Stimulated activated CD8-positive, alpha-beta memory T cell treated with anti-CD3 and anti-CD28 coated beads, Interleukin-7, amount 100 ng/mL, for 1 hour (primary cell): ENCODE measurements at places on chromosomes 6 and 20.

GRCh38 chr6:113172531-113172966 is 684.6 kb upstream of the MARCKS start:
- no peak for DNase-seq

GRCh38 chr20:21661488-21662055 is 43.9 kb upstream of the PAX1 start:
- DNase-seq: no peak

DNA sequence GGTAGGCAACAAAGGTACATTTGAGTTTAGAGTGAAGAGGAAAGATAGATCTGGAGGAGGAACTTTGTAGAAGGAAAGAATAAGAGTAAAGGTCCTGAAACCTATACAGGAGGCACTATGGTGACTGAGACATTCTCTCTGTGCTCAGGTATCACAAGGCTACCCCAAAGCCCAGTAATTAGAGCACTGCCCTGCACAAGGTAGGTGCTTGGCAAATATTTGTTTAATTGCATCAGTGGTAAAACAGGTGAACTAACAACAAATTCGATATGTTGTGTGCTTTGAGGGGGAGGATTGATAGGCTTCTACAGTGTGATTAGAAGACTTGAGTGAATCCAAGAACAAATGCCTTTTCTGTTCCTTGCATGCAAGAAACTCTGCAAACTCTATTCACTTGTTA is 6.8 kb upstream of the TSHZ2 start:
- no peak for DNase-seq

DNA sequence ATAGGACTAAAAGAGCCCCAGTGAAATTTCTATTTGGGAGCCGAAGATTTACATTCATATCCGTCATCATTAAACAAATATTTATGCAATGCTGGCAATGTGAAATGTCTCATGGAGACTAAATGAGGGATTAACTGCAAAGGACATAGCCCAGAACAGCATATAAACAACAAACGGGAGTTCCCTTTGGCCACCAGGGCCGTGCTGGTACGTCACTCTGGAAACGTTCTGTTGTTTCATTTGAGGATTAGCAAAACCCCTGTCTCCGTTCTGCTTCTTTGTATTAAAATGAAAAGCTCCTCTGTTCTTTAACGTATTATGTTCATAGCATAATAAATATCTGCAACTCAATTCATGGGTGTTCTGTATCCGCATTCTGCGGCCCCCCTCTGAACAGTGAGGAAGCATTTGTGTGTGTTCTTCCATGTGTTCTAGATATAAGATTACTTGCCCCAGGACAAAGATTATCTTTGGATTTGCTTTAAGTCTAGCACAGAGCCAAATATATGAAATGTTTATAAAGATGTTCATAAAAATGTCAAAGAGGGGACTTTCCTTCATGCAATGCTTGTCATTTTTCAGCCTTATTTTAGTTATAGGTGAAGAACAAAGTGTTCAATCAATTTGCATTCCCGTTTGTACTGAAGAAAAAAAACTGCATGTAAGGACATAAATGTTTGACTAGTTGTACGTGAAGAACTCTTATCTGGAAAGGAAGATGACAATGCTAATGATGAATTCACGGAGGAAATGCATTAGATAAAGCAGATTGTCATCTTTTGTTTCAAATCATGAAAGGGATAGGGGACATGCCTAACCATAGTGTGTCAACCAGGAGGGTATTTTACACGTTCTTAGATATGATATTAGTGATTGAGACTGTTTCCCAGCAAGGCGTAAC is 90.0 kb upstream of the TNFAIP3 start:
- DNase-seq: no peak

GRCh38 chr20:8385247-8385646 is 253.2 kb downstream of the PLCB1 start:
- DNase-seq: no peak

DNA sequence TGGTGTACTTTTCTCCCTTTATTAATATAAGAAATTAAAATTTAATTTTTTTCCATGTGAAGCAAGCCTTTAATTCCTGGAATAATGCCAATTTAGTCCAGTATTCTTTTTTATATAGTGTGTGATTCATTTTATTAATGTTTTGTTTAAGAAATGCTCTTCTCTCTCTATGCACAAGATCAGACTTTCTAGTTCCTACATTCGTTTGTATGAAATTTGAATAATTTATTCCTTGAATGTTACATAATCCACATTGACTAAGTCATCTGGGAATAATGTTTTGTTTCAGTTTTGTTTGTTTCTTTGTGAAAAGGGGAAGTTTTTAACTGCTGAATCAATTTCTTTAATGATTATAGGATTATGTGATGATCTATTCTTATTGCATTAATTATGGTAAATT is 181.4 kb upstream of the ID4 start:
- no peak for DNase-seq

GRCh38 chr20:24963672-24964505 is 14.8 kb downstream of the CST7 start:
- DNase-seq: no peak

GRCh38 chr6:46160102-46160501 is 10.7 kb downstream of the ENPP5 start:
- DNase-seq: no peak

DNA sequence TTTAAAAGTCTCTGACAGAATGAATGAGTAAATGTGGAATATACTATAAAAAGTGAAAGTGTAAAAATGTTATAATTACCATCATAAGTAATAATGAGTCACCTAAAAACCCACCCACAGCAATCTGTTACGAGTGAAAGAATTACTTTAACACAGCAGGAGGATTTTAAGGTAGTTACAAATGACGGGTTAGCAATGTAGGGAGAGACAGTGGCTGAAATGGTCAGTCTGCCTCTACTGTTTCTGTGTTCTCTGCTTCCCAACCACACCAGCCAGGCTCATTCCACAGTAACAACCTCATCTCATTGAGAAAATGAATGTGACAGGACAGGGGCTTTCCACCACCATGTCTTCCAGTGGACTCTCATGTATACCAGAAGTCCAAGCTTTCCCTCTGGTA is 124.4 kb upstream of the KCNK16 start:
- DNase-seq: no peak

DNA sequence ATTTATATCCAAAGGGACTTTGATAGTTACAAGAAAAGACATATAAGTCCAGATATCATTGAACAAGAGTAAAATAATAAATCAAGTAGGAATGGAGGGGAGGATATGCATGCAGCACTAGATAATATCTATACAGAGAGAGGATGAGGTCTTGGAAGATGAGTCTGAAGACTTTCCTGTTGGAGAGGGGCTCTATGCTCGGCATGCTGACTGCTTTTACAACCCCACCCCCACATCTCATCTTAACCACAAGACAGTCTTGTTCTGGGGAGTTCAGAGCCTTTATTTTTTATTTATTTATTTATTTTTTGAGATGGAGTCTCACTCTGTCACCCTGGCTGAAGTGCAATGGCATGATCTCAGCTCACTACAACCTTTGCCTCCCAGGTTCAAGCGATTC is 48.4 kb upstream of the IER3 start:
- no peak for DNase-seq

DNA sequence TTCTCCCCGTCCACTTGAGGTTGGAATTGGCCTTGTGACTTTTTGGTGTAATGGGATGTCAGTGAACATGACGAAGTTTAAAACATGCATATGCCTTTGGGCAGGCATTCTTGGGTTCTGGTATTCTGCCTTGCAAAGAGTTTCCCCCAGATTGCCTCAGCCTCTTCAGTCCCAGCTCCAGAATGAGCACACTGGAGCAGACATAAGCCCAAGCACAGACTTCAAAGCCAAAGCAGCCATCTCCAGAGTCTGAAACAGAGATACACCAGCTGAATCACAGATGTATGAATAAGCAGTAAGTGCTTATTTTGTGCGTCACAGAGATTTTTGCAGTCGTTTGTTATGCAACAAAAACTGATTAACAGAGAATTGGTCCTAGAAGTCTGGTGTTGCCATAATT is 546.0 kb downstream of the FRK start:
- DNase-seq: no peak

DNA sequence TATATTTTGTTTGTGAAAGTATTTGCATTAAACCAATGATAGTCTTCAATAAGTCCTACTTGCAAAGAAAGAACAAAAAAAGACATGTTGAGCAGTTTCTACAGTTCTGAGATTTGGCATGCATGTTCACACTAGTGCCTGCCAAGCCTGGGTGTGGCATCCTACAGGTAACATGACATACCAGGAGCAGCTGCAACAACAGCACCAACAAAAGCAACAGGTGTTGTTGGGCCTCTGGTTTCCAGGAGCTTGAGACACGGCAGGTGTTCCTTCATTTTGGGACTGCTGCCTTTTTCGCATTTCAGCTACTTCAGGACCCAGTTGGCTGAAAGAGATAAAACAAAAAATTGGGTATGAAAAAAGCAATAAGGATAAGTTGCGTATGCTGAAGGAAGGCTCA is 41.2 kb upstream of the MTRF1L start:
- DNase-seq: no peak

DNA sequence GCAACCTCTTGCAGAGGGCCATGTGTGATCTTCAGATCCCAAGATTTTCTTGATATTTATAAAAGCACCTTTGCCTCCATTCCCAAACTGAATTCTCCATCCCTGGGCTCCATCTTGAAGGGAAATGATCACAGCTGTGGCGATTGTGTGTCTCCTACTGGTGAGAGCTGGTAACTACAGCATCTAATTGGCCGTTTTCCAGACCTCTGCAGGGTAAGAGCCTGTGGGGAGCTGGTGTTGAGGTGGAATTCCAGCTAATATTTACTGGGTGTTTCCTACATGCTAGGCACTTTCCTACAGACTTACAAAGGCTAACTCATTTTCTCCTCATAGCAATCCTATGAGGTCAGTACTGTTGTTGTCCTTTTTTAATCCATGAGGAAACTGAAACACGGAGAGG is 59.2 kb upstream of the FNDC1 start:
- DNase-seq: no peak

DNA sequence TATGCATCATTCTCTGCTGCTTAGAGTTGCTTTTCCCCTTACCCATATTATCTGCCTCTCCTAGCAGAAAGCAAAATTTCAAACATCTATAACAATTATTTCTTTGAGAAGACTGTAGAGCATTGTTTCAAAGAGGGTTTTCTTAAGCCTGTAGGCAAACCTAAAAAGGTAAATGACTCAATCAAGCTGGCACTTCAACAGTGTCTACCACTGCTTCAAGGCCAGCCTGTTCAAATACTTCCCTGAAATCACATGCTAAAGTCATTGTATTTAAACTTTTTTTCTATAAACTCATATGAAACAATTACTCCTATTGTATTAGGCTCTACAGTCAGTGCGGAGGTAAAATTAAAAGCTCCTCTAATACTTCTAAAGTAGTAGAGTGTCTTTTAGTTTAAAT is 87.1 kb downstream of the OGFRL1 start:
- no peak for DNase-seq

DNA sequence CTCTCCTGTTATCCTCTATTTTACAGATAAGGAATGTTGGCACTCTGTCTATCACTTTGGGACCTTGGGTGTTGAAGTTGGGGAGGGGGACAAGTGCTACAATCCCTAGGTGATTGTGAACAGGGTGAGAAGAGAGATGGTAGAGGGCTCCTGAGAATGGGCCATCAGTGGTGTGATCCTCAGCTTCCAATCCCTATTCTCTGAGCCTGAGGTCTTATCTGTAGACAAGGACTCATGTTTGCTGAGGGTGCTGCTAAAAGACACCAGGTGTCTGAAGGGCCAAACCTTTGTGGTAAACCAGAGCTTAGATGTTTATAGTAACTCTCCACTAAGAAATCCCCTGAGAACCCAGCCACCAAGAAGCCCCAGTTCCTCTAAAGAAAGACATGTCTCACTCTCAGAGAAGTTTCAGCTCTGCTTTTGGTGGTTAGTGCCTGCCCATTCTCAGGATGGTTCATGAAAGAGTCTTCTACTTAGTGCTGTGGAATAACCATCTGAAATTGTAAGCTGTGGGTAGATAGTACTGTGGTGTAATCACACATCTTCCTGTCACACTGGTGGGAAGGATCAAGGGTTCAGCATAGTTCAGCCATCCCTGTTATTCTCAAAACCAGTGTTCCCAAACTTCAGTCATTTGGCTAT is 58.2 kb upstream of the IL20RA start:
- DNase-seq: no peak

DNA sequence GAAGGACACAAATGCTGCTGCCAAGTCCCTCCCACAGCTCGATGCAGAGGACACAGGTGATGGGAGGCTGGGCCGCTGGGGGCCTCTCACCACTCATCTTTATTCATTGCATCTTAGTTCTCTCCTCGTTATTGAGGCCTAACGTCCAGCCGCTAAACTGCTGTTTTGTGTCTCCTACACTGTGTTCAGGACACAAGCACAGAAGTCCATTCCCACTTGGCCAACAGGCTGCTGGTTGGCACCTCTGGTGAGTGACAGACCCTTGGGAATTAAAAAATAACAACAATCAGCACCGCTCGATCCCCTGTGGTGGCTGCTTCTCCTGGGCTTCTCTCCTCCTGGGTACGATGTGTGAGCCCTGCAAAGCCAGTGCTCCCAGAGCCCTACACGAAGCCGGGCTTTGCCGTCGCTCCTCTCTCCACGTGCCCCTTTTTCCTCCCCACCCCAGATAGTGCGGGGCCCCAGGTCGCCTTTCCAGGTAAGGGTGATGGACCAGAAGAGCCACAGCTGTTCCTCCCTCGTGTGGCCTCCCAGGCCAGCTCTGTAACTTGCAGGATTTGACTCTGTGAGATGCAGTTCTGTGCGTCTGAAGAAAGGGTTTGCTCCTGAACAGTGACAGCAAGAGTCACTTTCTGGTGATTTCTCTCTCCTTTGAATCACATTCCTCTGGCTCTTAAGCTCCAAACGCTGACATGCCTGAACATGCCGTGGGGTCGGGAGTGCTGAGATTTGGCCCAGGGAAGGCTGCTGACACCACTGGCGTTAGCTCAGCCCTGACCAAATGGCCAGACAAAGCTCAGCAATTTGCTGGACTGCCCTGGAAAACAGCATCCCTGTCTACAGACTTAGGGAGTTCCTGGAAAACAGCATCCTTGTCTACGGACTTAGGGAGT is 59.3 kb downstream of the DLL1 start:
- no peak for DNase-seq

GRCh38 chr20:3966571-3966970 is 48.8 kb downstream of the RNF24 start:
- DNase-seq: no peak

DNA sequence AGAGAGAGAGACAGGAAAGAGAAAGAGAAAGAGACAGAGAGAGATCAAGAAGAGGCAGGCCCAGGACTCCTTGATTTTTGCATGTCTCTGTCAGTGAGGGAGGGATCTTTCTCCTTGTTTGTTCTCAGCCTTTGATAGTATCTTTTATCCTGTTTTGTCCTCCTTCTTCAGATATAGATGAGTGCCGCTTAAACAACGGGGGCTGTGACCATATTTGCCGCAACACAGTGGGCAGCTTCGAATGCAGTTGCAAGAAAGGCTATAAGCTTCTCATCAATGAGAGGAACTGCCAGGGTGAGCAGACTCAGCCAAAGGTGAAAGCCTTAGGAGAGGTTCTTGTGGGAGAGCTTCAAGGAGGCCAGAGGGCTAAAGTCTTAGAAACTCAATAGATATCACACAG is 20.0 kb upstream of the ZNF76 start:
- DNase-seq: no peak

DNA sequence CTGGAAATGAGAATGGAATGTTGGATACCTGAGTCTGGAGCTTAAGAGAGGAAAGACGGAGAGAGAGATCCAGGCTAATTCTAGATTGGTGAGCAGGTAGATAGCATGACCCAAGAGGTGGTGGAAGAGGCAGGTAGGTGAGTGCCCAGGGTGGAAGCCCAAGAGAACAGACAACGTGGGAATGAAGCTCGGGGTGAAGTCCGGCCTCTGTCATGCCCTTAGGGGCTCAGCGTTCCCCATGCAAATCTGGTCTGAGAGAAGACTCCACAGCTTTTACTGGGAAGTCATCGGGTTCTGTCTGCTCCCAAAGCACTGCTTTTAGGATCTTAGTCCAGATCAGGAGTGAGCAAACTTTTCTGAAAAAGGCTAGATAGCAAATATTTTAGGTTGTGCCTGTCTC is 3.6 kb downstream of the NELFCD start:
- no peak for DNase-seq
